ENCODE measurements at places on chromosomes 2 and 18.

- no peak for DNase-seq
Observed at GRCh38 chr2:192978395-192978794, 783.7 kb upstream of the TMEFF2 start.

DNA sequence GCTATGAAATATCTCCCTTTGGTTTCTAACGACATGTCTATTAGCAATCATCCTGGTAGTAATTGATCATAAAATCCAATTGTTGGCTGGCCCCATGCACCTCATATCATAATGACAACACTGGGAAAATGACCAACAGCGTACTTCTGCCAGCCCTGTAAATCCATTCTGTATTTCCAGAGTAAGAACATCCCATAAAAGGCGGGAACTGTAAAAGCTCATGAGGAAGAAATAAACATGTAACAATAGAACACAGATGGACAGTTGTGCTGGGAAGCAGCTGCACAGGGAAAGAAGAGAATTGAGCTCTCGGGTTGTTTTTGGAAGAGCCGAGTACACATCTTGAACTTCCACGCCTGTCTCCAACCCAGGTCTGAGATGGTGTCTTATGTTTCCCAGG is 218.7 kb downstream of the CMPK2 start:
- DNase-seq, result no peak

DNA sequence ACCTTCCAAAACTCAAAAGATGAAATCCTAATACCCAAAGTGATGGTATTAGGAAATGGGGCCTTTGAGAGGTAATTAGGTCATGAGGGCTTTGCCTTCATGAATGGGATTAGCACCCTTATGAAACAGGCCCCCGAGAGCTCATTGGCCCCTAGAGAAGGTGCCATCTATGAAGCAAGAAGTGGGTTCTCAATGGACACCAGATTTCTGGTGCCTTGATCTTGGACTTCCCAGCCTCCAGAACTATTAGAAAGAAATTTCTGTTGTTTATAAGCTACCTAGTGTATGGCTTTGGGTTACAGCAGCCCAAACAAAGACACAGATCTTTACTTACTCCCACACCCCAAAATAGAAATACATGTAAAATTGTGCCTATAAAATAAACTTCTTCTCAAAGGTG is 45.4 kb downstream of the SOCS6 start:
- DNase-seq, result no peak

DNA sequence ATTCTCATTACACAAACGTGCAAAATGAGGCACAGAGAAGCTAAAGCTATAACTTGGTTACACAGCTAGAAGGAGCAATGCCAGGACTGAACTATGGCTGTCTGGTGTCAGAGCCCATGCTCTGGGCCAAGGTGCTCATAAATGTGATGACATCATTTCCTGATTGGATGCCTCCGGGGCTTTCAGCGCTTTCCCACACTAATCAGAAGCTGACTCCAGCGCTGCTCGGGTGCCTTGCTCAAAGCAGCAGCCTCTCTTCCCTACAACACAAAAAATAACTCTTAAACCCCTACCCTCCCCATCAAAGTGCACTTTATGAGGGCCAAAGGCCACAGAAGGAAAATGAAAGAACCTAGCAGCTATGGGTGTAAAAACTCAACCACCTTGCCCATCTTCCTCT is 90.7 kb downstream of the STK39 start:
- DNase-seq, result no peak

DNA sequence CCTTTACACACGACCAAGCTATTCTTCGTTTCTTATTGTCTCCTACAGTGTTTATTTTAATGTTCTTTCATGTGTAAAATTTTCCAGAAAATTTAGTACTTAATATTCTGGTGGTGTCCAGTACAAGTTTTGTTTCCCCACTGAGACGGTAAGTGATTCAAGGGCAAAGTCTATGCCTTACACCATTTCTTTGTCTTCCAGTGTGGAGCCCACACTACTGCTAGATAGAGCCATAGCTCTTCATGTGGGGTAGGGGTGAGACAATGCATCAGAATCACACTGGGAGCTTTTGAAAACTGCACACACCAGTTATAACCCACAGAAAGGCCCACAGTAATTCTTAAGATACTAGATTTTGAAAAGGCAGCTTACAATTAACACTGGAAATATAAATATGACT is 125.6 kb downstream of the TDRD15 start:
- no peak for DNase-seq
